ENCODE measurements at places on chromosomes 6 and 20. TPM values are rescaled to one million over a fixed set of nuclear protein-coding genes. Genes with fewer than 3 reads are reported as not detected.

The SIRPG gene
- 1.4 TPM for polyA plus RNA-seq

The HRH3 gene
- not detected for polyA plus RNA-seq

The HLA-F gene
- 16.8 TPM for polyA plus RNA-seq

The ADAM33 gene
- 23.3 TPM for polyA plus RNA-seq

The SRMS gene
- polyA plus RNA-seq: not detected

The UBR2 gene
- 14.4 TPM for polyA plus RNA-seq

The IL20RA gene
- polyA plus RNA-seq: 5.8 TPM
